ENCODE measurements at places on chromosomes 11 and 22.
A peak's percentile ranks its signal among the peaks of the same experiment; 100 is the strongest.

- DNase-seq: peak; percentile 83
Observed at GRCh38 chr11:29018631-29019030, 910.4 kb downstream of the METTL15 start.

DNA sequence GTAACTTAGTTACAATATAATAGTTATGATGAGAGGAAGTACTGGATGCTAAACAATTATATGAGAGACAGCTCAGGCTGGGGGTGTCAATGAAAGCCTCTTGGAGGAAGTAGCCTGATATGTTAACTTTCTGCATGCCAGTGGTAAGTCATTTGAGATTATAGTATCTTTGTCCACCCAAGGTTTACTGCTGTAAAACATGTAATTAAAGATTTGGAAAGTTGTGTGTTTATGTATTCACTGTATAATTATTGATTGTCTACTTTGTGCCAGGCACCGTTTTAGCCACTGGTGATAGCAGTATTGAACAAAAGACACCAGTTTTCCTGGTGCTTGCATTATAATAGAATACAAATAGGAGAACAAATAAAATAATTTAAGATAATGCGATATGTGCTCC, 624 bp upstream of the DNAJB7 start:
- no peak for DNase-seq

DNA sequence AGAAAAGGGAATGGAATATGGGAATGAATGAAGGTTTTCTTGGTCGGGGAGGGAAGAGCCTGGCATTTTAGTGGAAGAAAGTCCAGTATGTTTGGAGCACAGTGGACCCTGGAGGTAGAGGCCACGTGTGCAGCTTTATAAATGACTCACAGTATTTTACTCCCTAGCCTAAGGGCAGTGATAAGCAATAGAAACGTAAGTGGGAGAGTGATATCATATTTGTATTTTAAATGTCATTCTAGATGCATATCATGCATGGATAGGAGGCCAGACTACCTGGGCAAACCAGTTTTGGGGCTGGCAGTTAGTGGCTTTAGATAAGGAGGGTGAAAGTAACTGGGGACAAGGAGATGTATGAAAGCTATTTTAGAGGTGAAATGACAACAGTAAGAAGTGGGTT, 174.1 kb downstream of the ARHGAP42 start:
- DNase-seq: no peak

DNA sequence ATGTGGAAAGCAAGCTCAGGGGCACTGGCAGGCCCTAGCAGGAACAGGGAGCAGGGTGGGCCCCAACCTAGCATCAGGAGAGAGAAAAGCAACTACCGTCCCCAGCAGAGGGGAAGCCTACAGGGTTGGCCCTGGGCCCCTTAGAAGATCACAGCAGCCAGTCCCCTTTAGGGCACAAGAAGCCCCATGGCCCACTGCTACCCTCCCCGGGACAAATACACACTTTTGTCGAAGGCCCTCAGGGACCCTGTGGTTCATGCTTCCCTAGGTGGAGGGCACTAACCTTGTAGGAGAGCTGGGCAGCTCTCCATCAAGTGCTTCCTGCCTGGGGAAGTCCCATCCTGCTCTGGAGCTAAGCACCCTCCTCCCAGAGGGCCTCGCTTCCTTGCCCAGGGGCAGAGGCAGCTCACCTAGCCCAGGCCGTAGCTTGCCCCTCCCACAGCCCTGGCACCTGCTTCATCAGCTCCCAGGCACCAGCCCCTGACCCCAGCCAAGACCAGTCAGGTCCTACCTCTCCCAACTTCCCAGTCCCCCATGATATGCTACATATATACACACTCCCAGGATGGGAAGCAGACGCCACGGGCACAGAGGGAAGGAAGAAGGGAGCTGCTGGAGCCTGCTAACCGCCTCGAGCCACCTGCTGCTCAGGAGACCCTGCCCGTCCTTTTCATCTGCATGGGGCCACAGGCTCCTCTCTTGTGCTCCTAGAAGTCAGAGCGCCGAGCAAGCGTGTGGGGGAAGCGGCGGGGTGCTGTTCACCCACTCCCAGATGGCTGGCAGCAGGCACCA, 20.1 kb downstream of the SUN2 start:
- DNase-seq: no peak

DNA sequence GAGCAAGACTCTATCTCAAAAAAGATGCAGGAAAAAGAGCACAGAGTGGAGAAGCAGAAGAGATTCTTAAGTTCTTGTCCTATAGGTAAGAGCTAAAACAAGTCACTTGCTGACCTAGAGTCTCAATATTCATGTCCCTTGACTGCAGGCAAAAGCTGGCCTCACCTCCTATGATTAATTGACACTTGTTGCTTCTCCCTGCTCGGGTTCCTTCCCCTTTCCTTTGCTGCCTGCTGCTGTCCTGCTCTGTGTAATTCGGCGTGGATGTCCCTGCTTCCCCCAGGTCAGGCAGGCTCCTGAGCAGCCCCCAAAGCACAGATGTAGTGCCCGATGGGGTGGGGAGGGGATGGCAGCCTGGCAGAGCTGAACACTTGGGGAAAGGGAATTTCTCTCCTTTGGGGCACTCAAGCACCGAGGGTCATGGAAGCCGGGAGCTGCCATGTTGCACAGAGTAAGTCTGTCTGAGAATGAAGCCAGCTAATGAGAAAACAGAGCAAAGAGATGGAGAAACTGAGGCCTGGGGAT, 60.8 kb upstream of the NUP50 start:
- DNase-seq: no peak

DNA sequence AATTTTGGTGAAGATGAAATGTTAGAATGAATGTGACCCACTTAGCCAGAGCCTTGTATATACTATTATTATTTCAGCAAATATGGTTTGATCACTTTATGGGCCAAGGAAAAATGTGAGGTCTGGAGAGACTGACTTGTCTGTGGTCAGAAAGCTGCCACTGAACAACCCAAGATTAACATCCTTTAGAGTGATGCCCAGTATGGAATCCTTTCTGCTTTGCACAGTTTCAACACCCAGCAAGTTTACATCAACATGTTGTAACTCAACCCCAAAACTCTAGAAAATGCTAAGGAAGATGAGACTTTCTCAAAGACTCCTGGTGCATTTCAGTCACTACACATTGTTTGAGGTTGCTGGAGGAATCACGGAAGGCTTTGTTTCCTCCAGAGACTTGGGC, 107.7 kb downstream of the SNX19 start:
- peak; percentile 82 for DNase-seq

GRCh38 chr11:75087319-75088305, 9.1 kb downstream of the OR2AT4 start:
- DNase-seq: no peak

DNA sequence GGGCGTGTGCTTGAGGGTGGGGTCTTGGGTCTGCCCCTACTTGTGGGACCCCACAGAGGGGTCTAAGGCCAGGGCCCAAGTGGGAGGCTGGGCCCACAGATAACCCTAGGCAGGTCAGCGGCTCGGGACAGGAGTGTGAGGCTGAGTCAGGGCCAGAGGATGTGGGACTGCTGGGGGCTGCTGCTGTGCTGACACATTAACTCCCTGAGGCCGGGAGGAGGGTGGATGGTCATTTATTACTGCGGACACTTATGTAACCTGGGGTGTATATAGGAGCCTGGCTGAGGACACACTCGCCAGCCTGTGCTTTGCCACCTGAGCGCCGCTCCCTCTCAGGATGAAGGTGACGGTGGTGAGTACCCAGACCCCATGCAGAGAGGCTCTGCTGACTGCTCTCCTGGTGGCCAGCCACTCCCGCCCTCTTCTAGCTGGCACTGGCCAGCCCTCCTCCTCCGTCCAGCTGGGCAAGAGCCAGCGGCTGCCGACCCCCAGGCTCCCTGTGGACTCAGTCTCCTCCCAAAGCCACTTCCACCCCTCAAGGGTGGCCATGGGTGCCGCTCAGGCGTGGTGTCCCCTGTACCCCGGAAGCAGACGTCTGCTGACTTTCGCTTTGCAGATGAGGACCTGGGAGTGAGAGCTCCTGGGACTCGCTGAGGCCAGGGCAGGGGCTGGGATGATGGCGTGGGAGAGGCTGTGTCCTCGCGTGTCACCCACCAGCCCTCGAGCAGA, at the start of gene MIOX:
Gene MIOX (plus strand): TSS at position 299 of the 729 bp plus-strand sequence. CDS start 39 bp downstream, at position 338.
- no peak for DNase-seq

GRCh38 chr11:94011478-94011877, 9.7 kb upstream of the HEPHL1 start:
- no peak for DNase-seq

GRCh38 chr11:35623621-35624168, 5.4 kb downstream of the FJX1 start:
- DNase-seq: peak; percentile 89

DNA sequence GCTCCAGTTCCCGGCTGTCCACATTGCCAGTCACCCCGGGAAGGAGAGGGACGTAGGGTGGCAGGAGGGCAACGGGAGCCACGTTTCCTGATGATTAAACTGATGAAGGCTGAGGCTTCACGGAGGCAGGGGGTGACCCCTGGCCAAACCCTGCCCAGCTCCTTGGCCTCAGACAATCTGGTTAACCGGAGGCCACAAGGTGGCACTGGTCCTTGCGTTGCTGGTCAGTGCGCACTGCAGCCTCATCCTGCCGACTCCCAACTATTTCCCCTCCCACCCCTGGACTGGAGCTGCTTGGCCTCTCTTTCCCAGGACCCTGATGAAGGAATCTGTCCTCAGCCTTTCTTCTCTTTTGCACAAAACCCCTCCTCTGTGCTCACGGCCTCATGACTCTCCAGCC, 75.3 kb downstream of the PDE2A start:
- DNase-seq: no peak

All from fibroblast of skin of right quadriceps (primary cell).